Progenitor cell of endocrine pancreas (in vitro differentiated cells): ENCODE measurements at places on chromosomes 2 and 18. TPM values are rescaled to one million over a fixed set of nuclear protein-coding genes. Genes with fewer than 3 reads are reported as not detected.

- no peaks in the 10 kb centered on the region for H3K36me3 ChIP-seq
- H3K4me3 ChIP-seq, result peak within 1 kb of the TSS; percentile 71
- peaks cover 11% of the 10 kb centered on the region for H3K4me1 ChIP-seq
- peak within 1 kb of the TSS; percentile 33 for H3K27ac ChIP-seq
These were observed at the start of gene CYRIA for GRCh38 chr2:16665748-16666448. TSS of gene CYRIA (minus strand) at chr2:16665834. CDS start at chr2:16588119, 77,715 bp downstream.

DNA sequence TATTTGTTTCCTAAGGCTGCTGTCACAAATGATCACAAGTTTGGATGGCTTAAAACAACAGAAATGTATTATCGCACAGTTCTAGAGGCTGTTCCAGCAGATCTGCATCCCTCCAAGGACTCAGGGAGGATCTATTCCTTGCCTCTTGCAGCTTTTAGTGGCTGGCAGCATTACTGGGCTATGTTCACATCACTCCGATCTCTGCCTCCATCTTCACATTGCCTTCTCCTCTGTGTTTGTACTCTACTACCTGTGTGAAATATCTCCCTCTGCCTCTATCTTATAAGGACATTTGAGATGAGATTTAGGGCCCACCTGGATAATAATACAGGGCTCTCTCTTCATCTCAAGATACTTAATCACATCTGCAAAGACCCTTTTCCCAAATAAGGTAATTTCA, 18.9 kb downstream of the NDC80 start:
- no peak overlapping the region for H3K4me3 ChIP-seq
- H3K36me3 ChIP-seq, result peaks cover 10% of the 10 kb centered on the region
- no peak for DNase-seq
- peaks cover 4% of the 10 kb centered on the region for H3K4me1 ChIP-seq

ADAM23 gene
- total RNA-seq, result 16.0 and 19.9 TPM in 2 replicates

DNA sequence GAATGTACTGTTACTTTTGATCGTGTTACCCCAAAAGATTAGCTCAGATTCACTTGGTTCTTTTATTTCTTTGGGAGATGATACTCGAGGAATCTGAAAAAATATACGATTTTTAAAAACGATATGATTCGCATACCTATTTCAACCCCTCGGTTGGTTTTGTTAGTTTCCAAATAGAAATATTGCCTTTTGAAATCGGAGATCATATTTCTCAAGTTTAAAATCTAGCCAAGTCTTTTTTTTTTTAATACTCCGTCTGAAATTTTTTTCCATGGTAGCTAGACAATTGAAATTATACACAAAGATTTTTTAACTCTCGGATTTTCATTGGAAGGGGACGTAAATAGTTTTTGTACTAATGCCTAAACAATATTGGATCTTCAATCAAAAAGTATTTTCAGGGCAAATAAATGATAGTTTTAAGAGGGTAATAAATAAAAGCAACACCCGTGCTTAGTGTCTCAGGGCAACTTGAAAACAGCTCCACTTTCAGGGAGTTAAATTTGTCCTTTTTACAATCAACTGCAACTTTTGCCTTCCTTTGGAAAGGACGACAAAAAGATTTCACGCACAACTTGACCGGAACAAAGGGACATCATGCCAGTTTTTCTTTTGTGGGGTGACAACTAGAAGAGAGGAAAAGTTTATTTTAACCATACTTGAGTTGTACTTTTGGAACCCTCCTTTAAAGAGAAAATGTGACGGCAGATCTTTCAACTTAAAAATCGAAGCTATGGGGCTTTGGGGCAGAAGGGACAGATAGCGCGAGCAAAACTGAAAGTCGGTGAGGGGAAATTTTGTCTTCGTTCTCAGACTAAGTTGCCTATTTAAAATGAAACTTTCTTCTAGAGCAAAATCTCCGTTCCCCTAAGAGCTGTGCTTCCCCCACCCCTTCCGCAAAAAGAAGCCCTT, 5.8 kb upstream of the ONECUT2 start:
- peaks cover 3% of the 10 kb centered on the region for H3K27me3 ChIP-seq
- peak overlapping the region; percentile 70 for H3K4me3 ChIP-seq
- H3K27ac ChIP-seq, result peak overlapping the region; percentile 84
- H3K4me1 ChIP-seq, result peaks cover 47% of the 10 kb centered on the region

ACVR1C gene
- 2.4 TPM in 2 replicates for total RNA-seq
